T-helper 1 cell (primary cell): ENCODE measurements at places on chromosomes 13 and 19.
A peak's percentile ranks its signal among the peaks of the same experiment; 100 is the strongest.

- DNase-seq = peak; percentile 65
These were observed 750 bp upstream of the GPR108 start for GRCh38 chr19:6737873-6738786.

DNA sequence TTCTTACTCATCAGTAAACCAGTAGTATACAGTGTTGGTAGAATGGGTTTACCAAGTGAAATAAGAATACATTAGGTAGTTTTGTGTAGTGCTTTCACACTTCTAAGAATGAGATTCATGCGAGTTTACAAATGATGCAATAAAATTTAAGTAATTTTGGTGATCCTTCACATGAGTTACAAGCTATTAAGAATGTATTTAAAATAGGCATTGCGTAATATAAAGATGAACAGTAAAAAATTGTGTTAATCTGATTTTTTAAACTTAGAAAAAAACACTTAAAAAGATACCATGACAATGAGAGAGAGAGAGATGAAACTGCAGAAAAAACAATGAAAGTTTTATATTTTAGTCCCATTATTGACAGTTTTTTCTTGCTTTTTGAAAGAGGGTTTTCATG is 570.5 kb downstream of the SLITRK6 start:
- DNase-seq = no peak

DNA sequence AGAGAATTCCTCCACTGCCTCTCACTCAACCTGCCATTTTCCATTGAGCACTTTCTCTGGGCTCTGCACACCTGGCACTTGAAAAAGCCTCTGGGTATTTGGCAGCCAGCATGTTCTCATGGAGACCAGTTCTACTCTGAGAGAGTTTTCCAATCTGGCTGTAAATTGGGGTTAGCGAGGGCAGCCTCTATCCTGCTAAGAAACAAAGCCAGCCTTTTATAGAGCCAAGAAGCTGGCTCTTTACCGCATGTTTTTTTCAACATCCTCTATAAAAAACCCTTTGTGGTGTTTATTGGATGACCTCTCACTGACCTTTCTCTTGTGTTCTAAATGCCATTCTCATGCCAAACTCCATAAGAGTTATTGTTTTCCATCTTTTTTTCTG is 52.6 kb upstream of the RCBTB2 start:
- DNase-seq = no peak

- no peak for DNase-seq
These were observed 55.7 kb upstream of the NFIC start for GRCh38 chr19:3310711-3311110.

- no peak for DNase-seq
These were observed 89.5 kb downstream of the SLC7A1 start for GRCh38 chr13:29505950-29506349.

GRCh38 chr13:109781384-109782065 is 4.9 kb downstream of the IRS2 start:
- DNase-seq = no peak

GRCh38 chr13:101120007-101120406 is 296.3 kb downstream of the NALCN start:
- no peak for DNase-seq

- no peak for DNase-seq
These were observed 297.1 kb downstream of the ITGBL1 start for GRCh38 chr13:101749584-101749983.

DNA sequence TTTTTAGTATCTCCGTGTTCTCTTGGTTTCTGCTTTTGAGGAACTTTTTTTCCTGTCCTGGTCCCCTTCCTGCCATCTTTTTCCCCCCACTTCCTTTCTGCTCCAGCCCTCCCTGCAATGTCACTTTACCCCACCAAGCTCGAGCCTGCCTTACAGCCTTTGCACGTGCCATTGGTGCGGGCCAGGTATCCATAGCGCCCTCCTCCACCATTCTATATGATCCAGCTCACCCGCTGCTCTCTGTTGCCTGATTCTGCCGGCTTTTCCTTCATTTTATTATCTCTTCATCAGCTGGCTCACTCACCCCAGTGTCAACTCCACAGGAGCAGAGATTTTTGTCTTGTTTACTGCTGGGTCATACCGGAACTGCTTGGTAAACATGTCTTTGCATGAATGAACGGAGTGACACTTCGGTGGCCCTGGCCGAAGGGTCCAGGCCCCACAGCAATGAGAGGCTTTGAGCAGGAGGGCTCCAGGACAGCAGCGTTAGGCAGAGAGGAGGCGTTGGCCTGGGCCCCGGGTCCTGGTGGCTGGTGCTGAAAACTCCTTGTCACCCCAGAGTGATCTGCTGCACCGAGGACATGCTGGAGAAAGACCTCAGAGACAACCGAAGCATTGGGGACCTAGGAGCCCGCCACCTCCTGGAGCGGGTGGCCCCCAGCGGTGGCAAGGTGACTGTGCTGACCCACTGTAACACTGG is 1.2 kb downstream of the MRI1 start:
- DNase-seq = no peak

GRCh38 chr19:14198384-14199376 is 7.3 kb downstream of the ADGRL1 start:
- DNase-seq = no peak

- no peak for DNase-seq
These were observed 1763.3 kb upstream of the MIR17HG start for GRCh38 chr13:89584058-89584620.

GRCh38 chr13:28474491-28475134 is 20.3 kb downstream of the FLT1 start:
- DNase-seq = no peak

DNA sequence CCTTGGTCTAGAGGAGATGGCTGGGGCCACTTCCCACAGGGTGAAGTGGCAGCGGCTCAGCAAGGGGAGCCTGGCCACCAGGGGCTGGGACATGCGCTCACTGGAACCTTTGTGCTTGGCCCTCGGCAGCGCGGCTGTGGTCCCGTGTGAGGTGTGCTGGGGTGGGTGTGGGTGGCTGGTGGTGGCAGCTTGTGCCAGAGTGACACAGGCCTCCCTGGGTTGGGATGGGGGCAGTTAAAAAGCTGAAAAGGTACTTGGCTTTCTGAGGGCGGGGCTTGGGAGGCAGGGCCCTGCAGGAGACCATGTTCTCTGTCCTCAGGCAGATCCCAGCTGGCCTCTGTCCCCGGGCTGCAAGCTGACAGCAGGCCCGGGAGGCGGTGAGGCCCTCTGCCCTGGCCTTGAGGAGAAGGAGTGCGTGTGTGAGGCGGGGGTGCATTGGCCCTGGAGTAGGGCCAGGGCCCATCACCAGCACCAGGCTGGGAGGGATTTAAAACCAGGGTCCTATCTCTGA is 17.3 kb downstream of the MPND start:
- DNase-seq = no peak

GRCh38 chr19:29098863-29099481 is 114.0 kb downstream of the UQCRFS1 start:
- DNase-seq = no peak

DNA sequence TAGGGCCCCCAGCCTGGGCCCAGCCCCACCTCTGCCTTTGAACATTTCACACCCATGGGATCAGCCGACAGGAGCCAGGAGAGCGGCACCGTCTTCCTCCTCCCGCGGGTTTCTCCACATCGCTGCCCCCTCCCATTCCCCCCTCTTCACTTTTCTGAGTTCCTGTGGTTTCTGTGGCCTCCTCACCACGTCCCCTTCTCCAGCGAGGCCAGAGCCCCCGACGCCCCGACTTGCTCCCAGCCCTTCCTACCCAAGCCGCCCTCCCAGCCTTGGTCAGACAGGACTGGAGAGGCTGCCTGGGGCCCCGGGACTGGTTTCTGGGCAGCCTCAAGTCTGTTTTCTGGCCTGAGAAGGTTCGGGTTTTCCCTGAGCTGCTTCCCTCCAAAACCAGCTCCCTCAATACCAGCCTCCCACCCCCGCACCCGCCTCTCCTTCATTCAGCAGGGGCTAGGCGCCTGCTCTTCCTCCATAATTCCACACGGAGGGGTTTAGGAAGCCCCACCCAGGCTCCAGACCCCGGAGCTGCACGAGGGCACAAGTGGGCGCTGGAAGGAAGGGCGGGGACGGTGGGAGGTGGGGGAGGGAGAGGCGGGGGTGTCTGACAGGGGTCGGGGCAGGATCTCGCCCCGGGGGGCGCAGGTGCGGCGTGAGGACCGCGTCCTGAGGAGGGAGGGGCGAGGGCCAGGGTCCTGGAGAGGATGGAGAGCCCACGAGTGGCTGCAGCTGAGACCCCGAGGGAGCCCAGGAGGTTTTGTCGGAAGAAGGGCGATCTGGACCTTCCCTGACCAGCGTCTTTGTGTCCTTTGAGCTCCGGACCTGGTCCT is 4.0 kb upstream of the SIGLEC10 start:
- no peak for DNase-seq

DNA sequence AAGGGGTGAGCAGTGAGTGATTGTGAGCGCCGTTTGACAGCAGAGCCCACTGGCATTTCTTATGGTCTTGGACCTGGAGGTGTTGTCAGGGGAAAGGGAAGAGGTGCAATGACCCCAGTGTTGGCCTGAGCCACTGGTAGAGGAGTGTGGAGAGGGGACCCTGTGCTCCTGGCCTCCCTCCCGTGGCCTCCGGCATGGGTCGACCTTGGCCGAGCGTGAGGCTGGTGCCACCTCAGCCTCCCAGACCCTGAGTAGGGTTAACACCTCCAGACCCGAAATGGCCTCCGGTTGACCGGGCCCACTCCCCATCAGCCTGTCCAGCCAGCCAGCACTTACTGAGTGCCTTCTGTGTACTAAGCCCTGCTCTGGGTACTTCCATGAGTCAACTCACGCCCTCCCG is 6.5 kb downstream of the TRAPPC5 start:
- no peak for DNase-seq

DNA sequence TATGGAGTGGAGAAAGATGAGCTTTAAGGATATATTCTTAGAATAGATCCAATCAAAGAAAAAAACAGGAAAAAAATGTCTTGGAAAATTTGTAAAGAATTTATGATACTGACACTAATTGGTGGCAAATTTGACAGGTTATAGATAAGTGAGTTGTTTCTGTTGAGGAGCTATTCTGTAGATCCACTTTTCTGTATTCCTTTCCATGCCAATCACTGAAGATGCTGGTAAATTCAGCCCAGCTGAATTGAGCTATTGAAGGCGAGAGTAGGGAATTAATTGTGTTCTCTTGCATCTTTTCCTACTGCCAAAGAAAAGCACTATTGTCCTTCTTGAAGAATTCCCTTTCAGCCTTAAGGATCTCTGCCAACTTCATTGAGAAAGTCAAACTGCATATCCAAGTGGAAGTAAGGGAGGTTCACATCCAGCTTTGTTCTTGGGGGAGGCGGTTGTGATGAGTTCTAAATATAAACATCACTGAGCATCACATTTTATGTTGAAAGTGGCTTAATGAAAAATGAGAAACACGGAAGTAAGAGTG is 113.1 kb downstream of the PCDH9 start:
- DNase-seq = no peak

GRCh38 chr19:29681422-29682235 is 16.4 kb downstream of the PLEKHF1 start:
- no peak for DNase-seq

GRCh38 chr19:1266129-1266915 is 2.8 kb upstream of the CIRBP start:
- peak; percentile 82 for DNase-seq

GRCh38 chr19:29675650-29676186 is 10.5 kb downstream of the PLEKHF1 start:
- no peak for DNase-seq

GRCh38 chr19:34997071-34997617 is 3.0 kb upstream of the GRAMD1A start:
- no peak for DNase-seq

- no peak for DNase-seq
These were observed 29.0 kb upstream of the SLITRK6 start for GRCh38 chr13:85828094-85828684.

DNA sequence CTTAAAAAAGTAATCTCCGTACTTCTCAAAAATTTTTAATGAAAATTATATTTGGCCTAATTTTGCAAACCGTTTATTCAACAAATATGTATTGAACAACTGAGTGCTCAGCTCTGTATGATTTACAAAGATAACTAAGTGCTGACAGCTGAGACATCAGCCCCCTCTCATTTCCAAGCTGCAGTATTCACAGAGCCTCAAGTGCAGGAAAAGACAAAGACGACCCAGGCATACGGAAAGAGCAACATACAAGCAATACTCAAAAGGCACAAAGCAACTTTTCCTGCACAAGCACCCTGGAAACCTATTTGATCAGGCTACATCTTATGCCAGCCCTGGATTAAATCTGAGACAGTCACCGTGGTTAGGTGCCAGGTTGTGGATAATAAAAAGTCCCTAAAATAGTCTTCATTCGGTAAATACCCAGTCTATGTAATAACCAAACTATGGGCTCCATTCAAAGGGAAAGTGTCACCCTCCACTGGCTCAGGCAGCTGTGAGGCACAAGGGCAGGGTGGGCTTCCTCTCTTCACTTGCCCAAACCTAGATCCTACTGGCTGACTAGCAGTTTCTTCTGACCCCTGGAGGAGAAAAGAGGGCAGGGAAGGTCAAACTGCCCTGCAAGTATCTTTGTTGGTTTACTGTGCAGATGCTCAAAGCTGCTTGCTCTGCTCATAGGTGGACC is 65.5 kb downstream of the TBC1D4 start:
- DNase-seq = no peak

DNA sequence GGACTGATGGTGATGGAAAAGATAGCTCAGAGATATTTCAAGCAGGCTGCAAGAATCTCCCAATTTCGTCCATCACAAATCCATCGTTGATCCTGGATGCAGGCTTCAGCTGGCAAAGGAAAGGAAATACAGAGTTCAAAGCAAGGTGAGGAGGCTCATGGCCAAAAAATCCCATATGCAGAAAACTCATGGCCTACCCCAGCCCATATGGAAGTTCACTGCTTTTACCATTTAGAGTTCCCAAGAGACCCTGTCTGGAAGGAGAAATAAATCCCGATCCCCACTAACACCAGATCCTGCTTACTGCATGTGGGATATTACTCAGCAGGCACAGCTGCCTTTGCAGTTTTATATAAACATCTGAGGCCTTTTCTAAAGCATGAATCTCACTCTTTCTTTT is 412.9 kb upstream of the SPRY2 start:
- DNase-seq = no peak

DNA sequence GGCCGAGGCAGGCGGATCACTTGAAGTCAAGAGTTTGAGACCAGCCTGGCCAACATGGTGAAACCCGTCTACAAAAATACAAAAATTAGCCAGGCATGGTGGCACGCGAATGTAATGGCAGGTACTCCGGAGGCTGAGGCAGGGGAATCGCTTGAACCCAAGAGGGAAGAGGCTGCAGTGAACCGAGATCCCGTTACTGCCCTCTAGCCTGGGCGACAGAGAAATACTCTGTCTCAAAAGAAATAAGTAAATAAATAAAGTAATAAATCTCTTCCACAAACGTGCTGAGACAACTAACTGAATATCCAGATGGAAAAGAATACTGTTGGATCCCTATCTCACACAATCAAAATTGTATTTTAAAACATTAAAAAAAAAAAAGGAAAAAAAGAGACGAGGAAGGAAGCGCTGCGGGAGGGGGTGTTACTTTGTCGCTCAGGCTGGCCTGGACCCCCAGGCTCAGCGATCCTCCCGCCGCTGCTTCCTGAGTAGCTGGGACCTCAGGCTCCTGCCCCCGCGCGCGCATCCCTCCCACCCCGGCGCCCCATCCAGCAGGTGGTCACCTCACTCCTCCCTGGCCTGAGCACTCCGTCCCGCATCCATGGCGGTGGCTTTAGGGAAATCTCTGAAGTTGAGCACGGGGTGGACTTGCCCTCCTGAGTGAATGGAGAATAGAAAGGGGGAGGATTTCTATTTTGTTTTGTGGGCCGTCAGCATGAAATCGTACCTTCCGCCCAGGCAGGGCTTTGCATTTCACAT is 628 bp upstream of the ZNF813 start:
- peak; percentile 4 for DNase-seq
